ENCODE measurements at places on chromosomes 2 and 18.

GRCh38 chr2:240869109-240869955 is 708 bp downstream of the AGXT start:
- no peak for DNase-seq

DNA sequence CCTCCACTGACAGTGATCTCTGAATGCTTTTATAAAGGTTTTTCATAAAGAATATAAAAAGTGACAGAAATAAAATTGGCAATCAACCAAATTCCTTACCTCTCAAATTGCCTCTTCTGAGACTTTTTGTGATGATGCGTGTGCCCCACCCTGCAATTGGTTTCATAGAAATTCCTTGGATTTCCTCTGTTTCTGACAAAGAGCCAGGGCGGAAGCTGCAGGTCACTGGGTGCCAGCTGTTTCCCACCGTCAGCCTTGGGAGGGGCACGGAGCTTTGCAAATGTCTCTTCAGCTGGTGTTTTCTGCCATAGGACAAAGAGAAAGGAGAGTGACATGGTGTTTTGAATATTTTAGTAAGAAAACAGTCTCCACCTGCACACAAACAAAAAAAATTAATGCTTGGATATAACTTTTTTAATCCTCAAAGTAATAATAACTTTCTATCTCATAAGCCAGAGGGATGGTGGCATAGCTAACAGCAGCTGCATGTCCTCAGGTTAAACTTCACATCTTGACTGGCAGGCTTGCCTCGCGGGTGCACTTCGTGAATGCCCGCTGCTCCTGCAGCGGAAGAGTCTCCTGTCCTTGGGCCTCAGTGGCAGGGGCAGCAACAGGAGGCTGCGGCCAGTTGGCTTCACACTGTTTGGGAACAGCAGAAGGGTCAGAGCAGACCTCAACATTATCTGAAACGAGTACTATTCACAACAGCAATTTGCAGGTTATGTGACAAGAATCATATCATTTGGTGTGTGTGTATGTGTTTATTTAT is 24.7 kb downstream of the AGAP1 start:
- peak; percentile 22 for DNase-seq

DNA sequence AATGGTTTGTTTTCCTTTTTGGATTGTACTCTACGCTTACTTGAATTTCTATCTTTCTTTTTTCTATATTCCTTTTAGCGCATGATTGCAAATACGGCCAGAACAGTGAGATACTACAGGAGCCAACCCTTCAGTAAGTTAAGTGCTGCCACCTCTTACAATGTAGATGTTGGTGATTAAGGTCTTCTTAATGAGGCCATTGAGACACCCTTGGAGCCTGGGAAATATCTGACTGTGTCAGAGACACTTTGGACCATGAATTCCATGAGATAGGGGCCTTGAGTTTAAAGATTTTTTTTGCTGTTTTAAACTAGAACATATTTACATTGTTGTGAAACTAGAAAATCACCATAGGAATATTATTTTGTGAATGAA is 27.1 kb upstream of the MAP3K20 start:
- DNase-seq = no peak

GRCh38 chr2:211077216-211077767 is 520.9 kb downstream of the CPS1 start:
- no peak for DNase-seq

DNA sequence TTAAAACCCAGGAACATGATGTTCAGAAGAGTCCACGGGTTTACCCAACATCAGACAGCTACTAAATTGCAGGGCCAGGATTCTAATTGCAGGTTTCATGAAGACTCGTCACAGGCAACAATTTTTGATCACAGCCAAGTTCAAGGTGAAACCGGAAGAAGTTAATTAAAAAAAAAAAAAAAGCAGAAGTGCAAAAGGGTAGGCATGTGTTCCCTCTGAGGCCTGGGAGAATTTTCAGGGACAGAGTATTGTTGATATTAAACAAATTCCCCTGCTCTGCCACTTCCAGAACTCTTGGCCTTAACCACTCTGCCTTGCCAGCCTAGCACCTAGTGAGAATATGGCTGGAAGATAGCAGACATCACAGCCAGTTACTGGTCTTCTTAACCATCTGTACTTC is 99.4 kb upstream of the TRIB2 start:
- no peak for DNase-seq

GRCh38 chr2:190465060-190465459 is 56.9 kb downstream of the MFSD6 start:
- DNase-seq = no peak

DNA sequence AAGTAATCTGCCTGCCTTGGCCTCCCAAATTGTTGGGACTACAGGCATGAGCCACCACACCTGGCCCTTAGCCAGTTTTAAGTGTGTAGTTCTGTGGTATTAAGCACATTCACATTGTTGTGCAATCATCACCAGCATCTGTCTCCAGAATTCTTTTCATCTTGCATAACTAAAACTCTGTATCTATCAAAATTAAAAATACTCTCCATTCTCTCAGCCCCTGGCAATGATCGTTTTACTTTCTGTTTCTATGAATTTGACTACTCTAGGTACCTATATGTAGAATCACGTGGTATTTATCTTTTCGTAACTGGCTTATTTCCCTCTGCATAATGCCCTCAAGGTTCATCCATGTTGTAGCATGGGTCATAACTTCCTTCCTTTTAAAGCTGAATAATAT is 45.5 kb upstream of the CAVIN2 start:
- no peak for DNase-seq

DNA sequence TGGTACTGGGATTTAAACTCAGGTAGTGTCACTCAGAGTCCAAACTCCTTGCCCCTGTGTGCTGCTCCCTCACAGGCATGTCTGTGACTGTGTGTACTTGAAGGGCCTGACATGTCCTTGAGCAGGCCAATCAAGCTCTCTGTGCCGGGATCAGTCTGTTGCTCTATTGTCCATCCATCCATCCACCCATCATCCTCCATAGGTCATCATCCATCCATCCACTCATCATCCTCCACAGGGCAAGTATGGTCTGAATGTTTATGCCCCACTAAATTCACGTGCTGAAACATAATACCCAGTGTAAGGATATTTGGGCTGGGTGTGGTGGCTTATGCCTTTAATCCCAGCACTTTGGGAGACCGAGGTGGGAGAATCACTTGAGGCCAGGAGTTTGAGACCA is 24.5 kb upstream of the NEB start:
- DNase-seq = no peak

- no peak for DNase-seq
Observed at GRCh38 chr2:45353879-45354278, 257.2 kb downstream of the SRBD1 start.

DNA sequence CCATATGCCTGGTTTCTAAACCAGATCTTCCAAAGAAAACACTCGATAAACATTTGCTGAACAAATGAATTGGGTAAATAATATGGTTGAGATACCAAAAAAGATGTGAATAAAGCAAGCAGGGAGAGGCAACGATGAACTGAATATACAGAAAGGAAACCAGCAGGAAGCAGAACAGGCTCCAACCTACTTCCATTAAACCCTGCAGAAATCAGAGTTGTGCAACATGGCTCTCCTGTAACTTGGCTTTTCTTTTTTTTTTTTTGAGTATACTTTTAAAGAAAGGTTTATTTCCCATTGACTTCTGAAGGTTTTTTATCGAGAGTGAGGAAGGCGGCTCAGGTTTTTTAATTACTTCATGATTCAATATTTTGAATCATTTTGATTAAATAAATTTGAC is 23.5 kb downstream of the ITSN2 start:
- no peak for DNase-seq

GRCh38 chr18:33711514-33711913 is 133.5 kb downstream of the ASXL3 start:
- DNase-seq = no peak

- DNase-seq = no peak
Observed at GRCh38 chr2:129091620-129092019, 773.0 kb upstream of the HS6ST1 start.

DNA sequence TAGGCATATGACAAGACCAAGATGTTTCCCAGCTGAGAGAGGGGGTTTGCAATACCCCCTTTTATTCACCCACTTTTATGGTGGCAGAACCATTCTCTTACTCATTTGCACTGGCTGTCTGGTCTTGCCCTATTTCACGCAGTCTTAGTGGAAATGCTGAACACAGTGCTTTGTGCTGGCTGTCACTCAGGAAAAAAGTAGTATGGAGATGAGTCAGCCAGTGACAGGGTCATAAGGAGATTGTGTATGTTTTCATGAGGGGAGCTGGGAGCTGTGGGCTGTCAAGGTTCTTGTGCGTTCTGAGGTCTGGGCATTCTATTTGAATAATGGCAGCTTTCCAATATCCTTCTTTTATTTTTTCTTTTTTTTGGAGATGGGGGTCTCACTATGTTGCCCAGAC is 10.9 kb upstream of the CNRIP1 start:
- DNase-seq = no peak

DNA sequence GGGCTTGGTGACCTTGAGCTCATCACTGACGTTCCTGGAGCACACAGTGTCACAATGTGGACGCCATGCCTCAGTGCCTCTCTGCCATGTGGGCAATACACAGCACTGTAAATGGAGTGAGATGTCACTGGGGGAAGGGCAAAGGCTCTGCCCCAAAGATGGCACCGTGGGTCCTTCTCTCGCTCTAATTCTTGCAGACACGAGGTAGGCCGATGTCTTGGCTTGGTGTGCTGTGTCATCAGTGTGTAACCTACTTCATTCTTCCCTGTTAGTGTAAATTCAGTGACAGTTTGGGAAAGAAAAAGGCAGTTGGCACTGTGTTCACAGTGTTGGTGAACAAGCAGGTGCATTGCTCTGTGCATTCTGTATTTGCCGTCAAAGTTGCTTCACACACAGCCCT is 309.3 kb upstream of the MYT1L start:
- no peak for DNase-seq

- no peak for DNase-seq
Observed at GRCh38 chr2:104876606-104877570, 23.0 kb downstream of the POU3F3 start.

DNA sequence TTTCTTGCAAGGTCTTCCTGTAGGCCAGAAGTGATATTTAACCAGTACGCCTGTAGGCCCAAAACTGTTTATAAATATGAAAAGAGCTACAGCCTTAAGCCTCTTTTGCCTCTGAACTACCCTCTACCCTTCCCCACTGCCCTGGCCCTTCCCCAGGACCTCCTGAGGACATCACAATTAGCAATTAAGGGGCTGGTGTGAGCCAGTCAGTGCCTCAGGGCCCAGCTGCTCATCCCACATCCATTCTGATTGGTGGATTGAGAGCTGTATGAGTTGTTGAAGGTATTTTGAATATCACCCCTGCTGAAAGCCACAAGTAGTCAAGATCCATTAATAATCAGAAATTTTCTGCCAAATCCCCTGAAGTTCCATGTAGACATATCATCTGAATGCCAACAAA is 126.3 kb upstream of the TACR1 start:
- no peak for DNase-seq

- DNase-seq = no peak
Observed at GRCh38 chr18:41396861-41397260, 558.2 kb upstream of the PIK3C3 start.

- DNase-seq = no peak
Observed at GRCh38 chr2:54348646-54349045, 92.6 kb upstream of the TSPYL6 start.

DNA sequence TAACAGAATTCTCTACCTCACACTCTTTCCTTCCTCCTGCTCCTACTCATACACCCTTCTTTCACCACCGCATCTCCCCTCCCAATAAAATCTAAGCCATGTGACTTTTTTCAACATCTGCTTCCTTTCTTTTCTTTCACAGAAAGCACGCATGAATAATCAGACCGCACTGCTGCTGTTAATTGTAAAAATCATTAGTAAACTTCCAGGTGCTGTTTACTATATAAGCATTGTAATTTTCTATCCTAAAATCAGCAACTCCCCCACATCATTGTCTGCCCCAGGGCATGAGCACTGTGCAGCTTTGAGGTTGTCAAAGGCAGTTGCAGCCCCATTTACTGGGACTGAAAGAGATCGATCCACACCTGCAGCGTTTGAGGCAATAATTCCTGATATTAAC is 782.6 kb upstream of the ID2 start:
- no peak for DNase-seq

GRCh38 chr2:157426477-157426994 is 17.4 kb downstream of the CYTIP start:
- no peak for DNase-seq

GRCh38 chr18:7974200-7974874 is 407.2 kb downstream of the PTPRM start:
- DNase-seq = no peak

GRCh38 chr18:10739152-10739551 is 213.3 kb downstream of the NAPG start:
- DNase-seq = no peak

DNA sequence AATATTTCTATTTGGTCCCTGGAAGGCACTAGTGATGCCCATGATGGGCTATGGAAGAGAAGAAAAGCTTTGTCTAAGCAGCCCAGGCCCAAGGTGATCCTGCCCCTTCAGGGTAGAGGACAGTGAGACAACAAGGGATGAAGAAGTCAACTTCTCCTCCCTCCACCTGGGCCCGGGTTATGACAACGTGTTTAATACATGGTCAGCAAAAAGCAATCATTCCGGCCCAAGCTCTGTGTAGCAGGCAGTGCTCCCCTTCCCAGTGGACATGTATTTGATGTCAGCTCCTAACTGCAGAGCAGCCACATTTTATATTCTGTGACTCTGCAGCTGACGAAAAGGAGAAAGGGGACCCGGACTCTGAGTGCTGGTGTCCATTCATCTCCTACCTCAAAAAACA is 67.2 kb upstream of the MFF start:
- no peak for DNase-seq

- DNase-seq = no peak
Observed at GRCh38 chr2:69733342-69734034, 8.4 kb upstream of the ANXA4 start.

GRCh38 chr2:48210189-48210588 is 303.9 kb upstream of the FBXO11 start:
- no peak for DNase-seq

DNA sequence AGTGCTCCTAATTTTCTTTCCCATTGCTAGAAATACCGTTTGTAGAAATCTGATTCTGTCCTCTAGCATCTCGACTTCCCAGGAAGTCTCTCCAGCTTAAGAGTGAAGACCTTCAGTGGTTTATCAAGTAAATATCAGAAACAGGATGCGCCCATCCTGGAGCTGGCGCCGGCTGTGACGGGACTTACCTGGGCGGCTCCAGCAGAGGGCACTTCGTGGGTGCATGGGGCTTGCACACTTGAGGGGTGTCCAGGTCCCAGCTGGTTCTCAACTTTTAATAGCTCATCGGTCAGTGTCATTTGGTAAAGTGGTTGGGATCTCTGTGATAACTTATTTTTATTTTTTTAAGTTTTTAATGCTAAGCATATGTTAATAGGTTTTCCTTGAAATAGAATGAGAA is 167.0 kb upstream of the TPO start:
- no peak for DNase-seq

DNA sequence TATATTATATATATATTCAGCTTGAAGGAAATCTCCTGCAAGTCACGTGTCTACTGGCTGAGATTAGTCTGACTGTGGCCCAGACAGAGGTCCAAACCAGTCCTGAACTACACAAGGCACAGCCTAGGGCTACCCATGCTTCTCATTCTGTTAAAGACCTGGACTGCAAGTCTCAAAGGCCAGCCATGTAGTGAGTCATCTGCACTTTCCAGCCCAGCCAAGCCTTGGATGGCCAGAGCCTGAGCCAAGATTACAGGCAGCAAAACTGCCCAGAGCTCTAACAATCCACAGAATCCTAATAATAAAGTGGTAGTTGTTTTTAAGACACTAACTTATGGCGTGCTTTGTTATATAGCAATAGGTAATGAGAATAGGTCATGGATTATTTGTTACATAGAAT is 259.6 kb downstream of the SS18 start:
- no peak for DNase-seq

GRCh38 chr2:198273660-198274059 is 469.3 kb downstream of the PLCL1 start:
- no peak for DNase-seq
